T-helper 2 cell (primary cell): ENCODE measurements at places on chromosomes 2 and 18.

GRCh38 chr2:176561706-176562105, 292.5 kb downstream of the MTX2 start:
- DNase-seq: no peak

DNA sequence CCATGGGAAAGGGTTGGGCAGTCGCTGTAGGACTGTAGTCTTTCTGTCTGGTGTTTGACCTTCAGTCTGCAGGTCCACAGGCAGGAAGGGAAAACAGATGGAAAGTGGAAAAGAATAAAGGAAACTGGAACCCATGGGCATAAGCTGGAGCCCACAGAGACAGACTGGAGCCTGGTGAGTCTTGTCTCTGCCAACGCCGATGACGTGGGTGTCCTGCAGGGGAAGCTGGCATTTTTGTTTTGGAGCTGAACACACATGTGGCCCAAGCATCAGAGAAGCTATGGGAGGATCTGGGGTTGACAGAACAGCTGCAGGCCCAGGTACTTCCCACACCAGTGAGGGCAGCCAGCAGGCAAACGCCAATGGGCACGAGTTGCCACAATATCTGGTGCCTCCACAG, 28.2 kb upstream of the SOCS6 start:
- no peak for DNase-seq

- DNase-seq: no peak
Observed at GRCh38 chr18:58316396-58317342, 272.6 kb downstream of the NEDD4L start.

DNA sequence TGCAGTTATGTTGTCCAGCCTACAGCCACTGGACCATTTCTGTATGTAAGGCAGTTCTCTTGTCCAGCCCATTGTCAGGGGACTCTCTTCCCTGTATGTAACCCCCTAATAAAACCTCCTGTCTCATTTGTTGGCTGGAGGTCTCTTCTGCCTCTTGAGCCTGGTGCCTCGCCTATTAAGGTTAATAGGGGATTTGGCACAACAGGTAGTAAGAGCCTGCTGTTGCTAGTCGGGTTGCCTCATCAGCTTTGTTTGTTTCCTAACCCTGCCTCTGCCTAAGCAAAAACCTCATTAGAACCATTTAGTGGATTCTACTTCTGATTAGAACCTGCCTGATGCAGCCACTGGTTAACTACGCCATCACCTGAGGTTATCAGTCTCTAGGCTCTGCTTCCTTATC, 62.2 kb upstream of the STPG4 start:
- DNase-seq: no peak

DNA sequence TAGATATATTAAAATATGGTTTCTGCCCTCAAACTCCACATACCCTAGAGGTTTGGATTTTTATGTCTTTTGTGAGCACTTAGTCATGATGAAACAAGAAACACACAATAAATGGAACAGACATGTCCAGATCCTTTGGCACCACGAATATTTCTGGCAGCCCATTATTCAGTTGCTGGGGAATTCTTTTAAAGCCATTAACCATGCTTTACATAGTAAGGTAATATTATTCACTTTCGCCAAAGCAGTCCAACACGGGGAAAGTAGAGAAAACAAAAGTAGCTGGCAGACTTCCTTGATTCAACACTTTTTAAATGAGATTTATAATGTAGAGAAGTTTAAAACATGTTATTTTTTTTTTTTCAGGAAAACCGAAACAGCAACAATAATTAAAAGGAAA, 235.4 kb downstream of the PIEZO2 start:
- no peak for DNase-seq

DNA sequence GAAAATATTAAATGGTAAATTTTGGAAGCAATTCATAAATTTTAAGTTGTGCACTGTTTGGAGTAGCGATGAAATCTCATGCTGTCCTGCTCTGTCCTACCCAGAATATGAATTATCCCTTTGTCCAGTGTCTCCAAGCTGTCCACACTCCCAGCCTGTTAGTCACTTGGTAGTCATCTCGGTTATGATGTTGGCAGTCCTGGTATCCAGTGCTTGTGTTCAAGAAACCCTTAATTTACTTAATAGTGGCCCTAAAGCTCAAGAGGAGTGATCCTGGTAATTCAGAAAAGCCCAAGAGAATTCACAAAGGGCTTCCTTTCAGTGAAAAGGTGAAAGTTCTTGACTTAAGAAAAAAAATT, 71.8 kb upstream of the STAM2 start:
- DNase-seq: no peak

- DNase-seq: no peak
Observed at GRCh38 chr2:198040835-198041234, 236.4 kb downstream of the PLCL1 start.

DNA sequence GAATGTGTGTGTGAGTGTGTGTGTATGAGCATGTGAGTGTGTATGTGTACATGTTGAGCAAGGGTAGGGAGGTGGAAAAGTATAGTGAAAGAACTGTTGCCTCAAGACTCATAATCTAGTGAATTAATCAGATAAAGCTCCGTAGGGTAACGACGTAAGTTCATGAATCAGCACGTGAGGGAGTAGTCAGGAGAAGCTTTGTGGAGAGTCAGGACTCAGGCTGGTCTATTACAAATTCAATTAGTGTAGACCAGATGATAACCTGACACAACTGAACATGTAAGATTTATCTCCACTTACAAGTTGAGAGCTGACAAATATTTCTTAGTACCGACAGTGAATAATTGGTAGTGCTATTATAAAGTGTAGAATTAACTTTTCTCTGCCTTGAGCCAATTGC, 194.5 kb downstream of the RAD51AP2 start:
- no peak for DNase-seq

DNA sequence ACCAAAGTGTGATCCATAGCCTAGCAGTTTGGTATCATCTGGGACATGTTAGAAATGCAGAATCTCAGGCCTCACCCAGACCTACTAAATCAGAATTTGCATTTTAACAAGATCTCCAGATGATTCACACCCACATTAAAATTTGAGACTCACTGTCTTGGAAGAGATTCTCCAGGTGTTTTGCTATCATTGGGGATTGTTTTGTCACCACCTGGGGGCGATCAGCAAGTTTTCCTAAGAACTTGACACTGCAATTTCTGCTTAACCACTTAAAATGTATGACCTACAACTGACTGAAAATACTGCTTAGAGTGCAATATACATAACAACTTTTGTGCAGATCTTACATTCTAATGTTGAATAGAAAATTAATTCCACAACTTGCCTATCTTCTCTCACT, 18.9 kb upstream of the ITGA4 start:
- DNase-seq: no peak

GRCh38 chr2:77017355-77017745, 504.8 kb downstream of the LRRTM4 start:
- DNase-seq: no peak

- DNase-seq: no peak
Observed at GRCh38 chr18:23902396-23902795, 112.2 kb upstream of the TTC39C start.

- DNase-seq: no peak
Observed at GRCh38 chr2:55047677-55048299, 2.5 kb downstream of the RTN4 start.

- DNase-seq: no peak
Observed at GRCh38 chr2:1499033-1499795, 86.0 kb downstream of the TPO start.

GRCh38 chr2:3044587-3045317, 332.9 kb downstream of the EIPR1 start:
- DNase-seq: no peak

GRCh38 chr18:63562284-63562683, 20.1 kb downstream of the SERPINB12 start:
- no peak for DNase-seq

GRCh38 chr18:61154866-61155265, 178.4 kb upstream of the CDH20 start:
- DNase-seq: no peak
